ENCODE measurements at places on chromosomes 13 and 19.

DNA sequence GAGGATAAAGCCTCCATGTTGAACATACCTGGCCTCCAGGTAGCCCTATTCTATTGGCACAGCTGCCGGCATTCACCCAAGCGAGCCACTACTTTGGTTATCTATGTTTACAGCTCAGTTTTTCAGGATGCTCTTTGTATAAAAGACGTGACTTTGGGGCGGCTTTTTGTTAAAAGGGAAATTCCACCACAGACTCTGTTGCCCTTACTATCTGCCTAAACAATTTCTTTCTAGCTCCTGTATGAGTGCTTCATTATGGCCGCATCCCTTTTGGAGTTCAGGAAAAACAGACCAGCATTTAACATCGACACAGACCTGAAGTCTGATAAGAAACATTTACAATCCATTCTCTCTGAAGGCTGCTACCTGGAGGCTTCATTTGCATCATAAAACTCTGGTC is 9.1 kb upstream of the IGSF23 start:
- DNase-seq = no peak

- peak; percentile 50 for DNase-seq
Measured at GRCh38 chr13:38264363-38265131, 85.1 kb upstream of the UFM1 start.

- no peak for DNase-seq
Measured at GRCh38 chr13:33109271-33109697, 93.1 kb downstream of the KL start.

- DNase-seq = peak; percentile 73
Measured at GRCh38 chr19:12952488-12953137, 4.4 kb downstream of the GADD45GIP1 start.

- DNase-seq = no peak
Measured at GRCh38 chr19:5339198-5339949, 1.2 kb downstream of the PTPRS start.

DNA sequence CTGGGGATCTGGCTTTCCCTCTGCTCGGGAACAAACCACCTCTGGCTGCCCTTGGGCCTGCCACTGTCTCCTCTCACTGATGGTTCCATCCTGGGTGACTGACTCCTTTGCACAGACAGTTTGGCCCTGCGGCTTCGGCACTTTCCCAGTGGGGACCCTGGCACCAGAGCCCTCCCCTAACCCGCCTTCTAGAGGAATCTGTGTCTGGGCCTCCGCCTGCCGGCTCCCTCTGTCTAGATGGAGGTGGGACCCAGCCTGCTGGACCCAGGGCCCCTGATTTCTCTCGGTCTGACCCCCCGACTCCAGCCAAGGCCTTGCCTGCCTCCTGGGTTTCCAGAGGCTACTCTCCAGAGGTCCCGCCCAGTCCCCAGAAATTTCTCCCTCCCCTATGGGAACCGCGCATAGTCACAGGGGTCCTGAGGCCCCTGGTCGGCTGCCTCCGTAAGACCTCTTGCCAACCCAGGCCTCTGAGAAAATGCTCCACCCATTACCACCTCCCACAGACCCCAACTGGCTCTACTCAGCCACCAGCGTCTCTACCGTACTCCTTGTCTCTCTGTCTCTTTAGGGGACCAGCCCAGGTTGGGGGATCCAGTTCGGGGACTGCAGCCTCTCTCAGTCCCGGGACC is 2.7 kb downstream of the CCDC106 start:
- no peak for DNase-seq

GRCh38 chr19:49932041-49932451 is 2.7 kb upstream of the NUP62 start:
- DNase-seq = no peak

DNA sequence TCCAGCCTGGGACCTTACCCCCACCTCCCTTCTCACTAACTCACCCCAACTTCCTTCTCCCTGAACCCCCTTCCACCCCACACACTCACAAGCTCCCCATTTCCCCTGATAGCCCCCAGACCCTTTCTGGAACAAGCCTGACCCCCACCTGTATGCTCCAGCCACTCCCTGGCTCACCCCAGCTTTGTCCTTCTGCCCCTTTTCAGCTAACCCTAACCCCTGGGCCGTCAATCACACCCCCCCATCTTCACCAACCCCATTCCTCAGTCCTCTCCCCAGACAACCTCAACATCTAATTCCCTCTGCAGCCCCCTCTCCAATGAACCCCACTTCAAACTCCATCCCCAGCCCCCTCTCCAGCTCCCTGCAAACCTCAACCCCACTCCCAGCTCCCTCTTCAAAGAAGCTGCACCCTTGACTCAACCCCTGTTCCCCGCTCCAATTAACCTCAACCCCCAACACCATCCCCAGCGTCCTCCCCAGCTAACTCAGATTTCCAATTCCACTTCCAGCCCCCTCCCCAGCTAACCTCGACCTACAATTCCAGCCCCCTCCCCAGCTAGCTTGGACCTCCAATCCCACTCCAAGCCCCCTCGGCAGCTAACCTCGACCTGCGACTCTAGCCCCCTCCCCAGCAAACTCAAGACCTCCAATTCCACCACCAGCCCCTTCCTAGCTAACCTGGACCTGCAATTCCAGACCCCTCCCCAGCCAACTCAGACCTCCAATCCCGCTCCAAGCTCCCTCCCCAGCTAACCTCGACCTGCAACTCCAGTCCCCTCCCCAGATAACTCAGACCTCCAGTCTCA is 929 bp downstream of the GNG7 start:
- DNase-seq = no peak

DNA sequence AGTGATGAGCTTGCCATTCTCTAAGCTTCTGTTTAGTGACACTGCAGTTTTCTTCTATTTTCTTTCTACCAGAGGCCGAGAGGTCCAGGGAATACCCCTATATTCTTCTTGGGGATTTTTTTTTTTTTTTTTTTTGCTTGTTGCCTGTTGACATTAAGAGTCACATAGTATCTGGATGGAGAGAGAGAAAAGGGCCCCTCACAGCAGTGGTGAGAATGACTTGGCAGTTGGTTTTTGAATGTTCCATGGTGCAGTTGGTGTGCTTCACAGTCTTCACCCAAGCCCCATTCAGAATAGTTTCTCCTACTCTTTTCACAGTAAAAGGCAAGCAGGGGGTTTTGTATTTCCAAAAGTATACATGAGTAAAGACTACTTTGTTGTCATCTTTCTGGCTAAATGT is 577.9 kb downstream of the LMO7 start:
- no peak for DNase-seq
